Activated T-helper 1 cell treated with anti-CD3 and anti-CD28 coated beads, Interleukin-2, amount 50 U/mL, for 16 hours (primary cell): ENCODE measurements at places on chromosomes 7 and 10.

DNA sequence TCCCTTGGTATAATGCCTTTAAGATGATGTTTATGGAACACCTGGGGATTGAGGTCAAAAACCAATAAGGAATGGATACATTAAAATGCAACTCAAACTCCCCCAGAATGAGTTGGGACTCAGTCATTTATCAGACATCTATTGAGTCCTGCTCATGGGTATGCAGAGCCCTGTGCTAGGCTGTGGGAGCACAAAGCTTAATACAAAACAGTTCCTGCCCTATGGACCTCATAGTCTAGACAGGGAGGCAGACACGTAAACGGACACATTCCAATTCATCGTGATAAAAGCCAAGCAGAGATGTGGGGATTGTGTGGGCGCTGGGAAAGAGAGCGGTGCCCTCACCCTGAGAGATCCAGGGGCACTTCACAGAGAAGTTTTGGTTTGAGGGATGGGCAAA, 181.7 kb downstream of the PTEN start:
- DNase-seq = no peak

DNA sequence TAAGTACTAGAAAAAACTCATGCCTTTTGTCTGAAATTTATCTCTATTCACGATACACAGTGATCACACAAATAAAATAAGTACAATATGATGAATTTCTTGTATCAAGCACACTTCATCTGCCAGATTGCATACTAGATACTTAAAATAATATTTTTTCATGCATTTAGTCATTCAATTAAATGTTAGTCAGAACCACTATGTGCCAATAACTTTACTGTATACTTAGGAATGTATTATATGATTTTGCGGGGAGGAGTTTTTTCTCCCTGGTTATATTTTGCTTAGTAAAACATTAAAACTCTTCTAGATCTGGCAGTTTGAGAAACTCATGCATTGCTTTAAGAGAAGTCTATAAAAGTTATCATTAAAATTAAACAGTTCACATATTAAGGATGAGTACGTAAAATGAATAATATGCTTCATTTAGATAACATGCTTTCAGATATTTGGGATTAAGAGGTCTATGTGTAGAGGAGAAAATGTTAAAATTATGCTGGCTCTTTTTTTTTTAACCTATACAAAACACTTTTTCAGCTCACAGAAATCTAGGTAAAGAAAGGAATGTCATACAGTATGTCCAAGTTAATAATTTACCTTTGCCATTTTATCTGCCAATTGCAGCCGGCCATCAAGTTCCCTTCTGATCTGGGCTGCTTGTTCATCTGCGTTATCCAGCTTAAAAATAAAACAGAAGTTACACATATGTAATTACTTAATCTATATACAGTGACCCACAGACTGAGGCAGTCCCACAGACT, 70.1 kb downstream of the RNF133 start:
- no peak for DNase-seq

DNA sequence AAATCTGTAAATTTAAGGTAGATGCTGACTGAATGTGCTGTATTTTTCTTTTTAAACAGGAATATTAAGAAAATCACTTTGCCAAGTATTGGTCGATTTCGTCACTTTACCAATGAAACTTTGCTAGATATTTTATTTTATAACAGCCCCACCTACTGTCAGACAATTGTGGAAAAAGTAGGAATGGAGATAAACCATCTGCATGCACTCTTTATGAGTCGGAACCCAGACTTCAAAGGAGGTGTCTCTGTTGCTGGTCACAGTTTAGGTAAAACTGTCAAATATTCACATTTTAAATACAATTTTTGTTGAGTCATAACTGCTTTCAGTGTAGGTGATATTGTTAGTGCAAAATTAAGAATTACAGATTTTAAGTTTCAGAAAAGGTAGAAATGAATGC, 25.2 kb downstream of the SEC23IP start:
- no peak for DNase-seq

GRCh38 chr7:44431091-44431608, 59.3 kb downstream of the NUDCD3 start:
- no peak for DNase-seq

GRCh38 chr10:8766899-8767298, 712.4 kb downstream of the GATA3 start:
- DNase-seq = no peak

- DNase-seq = no peak
These were observed 120.1 kb upstream of the NRP1 start for GRCh38 chr10:33454554-33454953.

GRCh38 chr10:1561731-1562337, 175.5 kb downstream of the ADARB2 start:
- DNase-seq = no peak

GRCh38 chr10:92173996-92174395, 116.9 kb downstream of the CPEB3 start:
- DNase-seq = no peak

DNA sequence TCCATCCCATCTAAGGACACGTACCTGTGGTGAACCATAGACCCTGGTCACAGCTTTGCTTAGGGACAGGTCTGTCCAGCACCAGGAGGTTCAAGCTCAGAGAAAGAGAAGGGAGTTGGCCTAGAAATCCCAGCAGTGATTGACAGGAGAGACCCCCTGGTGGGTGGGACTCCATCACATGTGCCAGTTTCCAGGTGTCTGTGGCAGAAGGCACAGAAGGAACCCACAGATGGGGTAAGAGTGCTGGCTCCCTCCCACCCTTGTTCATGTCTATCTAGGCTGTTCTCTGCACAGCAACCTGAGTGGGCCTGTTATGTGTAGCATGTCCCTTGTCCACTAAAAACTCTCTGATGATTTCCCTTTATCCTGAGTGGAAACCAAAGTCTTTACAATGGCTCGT, 54.0 kb upstream of the GRB10 start:
- DNase-seq = no peak

DNA sequence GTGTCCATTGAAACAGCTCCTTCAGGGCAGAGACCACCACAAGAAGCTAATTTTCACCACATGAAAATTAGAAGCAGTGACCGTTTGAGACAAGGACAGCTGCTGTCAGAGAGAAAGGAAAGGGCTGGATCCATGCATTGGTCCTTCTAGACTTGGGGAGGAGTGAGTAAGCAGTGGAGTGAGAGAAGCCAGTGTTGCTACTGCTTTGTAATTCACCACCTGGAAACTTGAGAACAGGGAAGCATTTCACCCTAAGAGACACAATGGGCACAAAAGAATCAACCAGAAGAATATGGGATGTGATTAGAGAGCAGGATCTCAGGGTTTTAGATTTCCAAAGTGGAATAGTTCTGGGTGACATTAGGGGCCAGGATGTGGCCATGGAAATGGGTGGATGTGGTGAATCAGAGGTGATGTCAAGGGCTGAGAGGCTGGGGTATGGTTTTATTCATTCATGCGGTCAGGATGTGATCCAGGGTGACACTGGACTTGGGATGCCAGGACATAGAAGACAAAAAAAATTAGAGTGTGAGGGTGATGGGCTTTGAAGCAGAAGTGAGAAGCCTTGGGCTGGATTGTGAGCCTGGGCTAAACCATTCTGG, 61.6 kb downstream of the DENND11 start:
- no peak for DNase-seq

- DNase-seq = no peak
These were observed 38.2 kb downstream of the FAM53B start for GRCh38 chr10:124705817-124706461.

- no peak for DNase-seq
These were observed 25.6 kb upstream of the PIK3CG start for GRCh38 chr7:106839511-106839910.

GRCh38 chr10:101848408-101848807, 4.8 kb upstream of the KCNIP2 start:
- no peak for DNase-seq

- no peak for DNase-seq
These were observed 34.5 kb downstream of the ATXN7L1 start for GRCh38 chr7:105841866-105842265.

- DNase-seq = no peak
These were observed 98.0 kb downstream of the RALA start for GRCh38 chr7:39721345-39721744.

DNA sequence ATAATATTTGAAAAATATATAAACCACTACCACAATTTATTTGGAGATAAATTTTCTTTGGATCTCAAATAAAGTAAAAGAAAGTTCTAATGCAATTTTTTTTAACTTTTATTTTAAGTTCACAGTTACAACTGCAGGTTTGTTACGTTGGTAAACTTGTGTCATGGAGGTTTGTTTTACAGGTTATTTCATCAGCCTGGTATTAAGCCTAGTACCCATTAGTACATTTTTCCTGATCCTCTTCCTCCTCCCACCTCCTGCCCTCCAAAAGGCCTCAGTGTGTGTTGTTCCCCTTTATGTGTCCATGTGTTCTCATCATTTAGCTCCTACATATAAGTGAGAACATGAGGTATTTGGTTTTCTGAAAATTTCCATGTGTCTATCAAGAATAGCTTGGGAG, 54.5 kb downstream of the CAV1 start:
- DNase-seq = no peak

- no peak for DNase-seq
These were observed 1.7 kb downstream of the AKR1C4 start for GRCh38 chr10:5198386-5198785.

GRCh38 chr7:100515072-100515532, 23.9 kb upstream of the AGFG2 start:
- no peak for DNase-seq

DNA sequence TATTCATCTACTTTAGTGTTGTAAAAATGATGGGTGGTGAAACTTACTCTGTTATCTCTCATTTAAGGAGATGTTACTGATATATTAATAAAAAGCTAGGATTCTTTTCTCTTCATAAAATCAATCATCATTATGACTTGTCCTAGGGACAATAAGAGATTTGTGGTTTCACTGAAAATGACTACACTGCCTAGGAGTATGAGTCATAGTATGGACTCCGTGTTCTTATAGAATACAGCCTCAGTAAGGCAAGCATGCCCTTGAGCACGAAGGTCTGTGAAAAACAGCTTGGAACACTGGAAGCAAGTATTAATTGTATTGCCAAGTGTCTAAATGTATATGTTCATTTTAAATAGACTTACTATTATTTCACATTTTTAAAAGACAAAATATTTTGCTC, 749.2 kb upstream of the PCDH15 start:
- no peak for DNase-seq

- DNase-seq = no peak
These were observed 65.0 kb upstream of the FGFR2 start for GRCh38 chr10:121662945-121663917.

GRCh38 chr7:52648872-52649271, 386.6 kb upstream of the POM121L12 start:
- no peak for DNase-seq

DNA sequence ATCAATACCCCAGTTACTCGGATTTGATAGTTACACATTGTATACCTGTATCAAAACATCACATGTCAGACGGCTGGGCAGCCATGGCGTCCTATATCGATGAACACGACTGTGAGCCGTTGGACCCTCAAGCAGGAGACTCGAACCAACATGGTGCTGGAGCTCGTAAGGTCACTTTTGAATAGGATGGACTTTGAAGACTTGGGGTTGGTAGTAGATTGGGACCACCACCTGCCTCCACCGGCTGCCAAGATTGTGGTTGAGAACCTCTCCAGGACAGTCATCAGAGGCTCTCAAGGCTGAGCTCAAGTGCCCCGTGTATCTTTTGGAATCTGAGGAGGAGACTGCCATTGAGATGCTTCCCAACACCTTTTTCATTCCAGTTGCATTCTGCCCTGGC, 1.9 kb upstream of the RINT1 start:
- DNase-seq = no peak

- no peak for DNase-seq
These were observed 10.6 kb upstream of the TSPAN14 start for GRCh38 chr10:80443531-80443974.

GRCh38 chr7:24981171-24981951, 1.4 kb upstream of the OSBPL3 start:
- DNase-seq = peak; percentile 30

GRCh38 chr7:22111661-22112060, 166.0 kb upstream of the CDCA7L start:
- no peak for DNase-seq

DNA sequence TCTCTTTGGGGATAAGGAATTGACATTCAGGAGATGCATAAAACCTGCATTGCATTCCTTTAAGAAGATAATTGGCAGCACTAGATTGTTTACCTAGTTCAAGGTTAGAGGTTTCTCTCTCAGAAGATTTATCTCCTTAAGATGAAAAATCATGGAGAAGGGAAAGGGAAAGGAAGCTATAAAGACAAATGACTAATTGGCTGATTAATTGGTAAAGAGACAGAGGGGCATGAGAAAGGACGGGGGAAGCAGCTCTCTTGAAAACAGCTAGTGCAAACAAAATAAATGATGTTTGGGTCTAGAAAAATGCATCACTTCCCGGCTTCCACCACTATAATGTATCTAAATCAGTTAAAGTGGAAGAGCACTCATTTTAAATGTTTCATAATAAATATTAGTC, 941.2 kb downstream of the XPNPEP1 start:
- no peak for DNase-seq

DNA sequence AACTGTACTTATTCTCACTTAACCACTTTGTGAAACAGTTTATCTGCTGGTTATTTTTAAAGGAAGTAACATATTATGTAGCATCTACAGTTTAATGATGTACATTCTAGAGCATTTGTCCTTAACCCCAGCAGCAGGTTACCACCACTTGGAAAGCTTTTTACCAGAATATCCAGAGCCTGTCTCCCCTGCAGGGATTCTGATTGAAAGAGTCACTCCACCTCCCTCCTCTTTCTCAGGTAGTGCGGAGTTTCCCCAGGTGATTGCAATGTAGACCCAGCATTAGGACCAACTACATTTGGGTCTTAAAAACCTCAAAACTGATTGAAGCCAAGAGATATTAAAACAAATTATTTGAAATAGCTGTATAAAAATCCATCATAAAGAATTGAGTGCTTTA, 53.1 kb downstream of the NRG3 start:
- DNase-seq = no peak

GRCh38 chr10:130387936-130388580, 251.9 kb downstream of the GLRX3 start:
- DNase-seq = no peak

DNA sequence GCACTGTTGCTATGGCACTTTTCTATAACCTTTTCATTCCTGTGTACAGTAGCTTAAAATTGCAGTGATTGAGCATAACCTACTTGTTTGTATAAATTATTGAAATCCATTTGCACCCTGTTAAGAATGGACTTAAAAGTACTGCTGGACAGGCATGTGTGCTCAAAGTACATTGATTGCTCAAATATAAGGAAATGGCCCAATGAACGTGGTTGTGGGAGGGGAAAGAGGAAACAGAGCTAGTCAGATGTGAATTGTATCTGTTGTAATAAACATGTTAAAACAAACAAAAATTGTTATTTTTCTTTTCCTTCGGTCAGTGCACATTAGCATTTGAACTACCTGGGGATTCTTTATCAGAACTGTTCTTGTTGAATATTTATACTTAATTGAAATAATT, 57.1 kb upstream of the BAMBI start:
- no peak for DNase-seq

- DNase-seq = no peak
These were observed 276.3 kb downstream of the LHFPL3 start for GRCh38 chr7:104604706-104605105.
